ENCODE measurements at places on chromosomes 3 and 15.

DNA sequence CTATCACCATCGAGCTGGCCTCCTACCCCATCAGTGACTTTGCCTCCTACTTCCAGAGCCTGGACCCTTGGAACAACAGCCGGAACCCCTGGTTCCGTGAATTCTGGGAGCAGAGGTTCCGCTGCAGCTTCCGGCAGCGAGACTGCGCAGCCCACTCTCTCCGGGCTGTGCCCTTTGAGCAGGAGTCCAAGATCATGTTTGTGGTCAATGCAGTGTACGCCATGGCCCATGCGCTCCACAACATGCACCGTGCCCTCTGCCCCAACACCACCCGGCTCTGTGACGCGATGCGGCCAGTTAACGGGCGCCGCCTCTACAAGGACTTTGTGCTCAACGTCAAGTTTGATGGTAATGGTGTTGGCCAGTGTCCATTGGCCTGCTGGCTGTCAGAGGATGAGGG, 6.1 kb downstream of the GRM2 start:
- DNase-seq, result no peak

GRCh38 chr3:24100696-24101402, 155.8 kb downstream of the NR1D2 start:
- DNase-seq, result no peak

DNA sequence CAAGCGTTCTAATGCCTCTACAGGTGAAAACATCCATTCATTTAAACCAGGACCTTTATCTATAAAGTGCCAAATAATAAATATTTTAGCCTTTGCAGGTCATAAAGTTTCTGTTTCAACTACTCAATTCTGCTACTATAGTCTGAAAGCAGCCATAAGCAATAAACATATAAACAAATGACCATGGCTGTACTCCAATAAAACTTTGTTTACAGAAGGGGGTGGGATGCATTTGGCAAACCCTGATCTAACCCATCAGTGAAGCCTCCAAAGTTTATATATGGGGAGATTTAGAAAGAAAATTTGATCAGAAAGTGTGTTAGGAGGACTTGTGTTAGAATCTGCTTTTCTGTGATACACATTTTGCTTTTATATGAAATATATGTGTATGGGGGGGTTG, 161.3 kb downstream of the ZBTB20 start:
- no peak for DNase-seq

GRCh38 chr3:58668247-58668646, 1.7 kb upstream of the FAM3D start:
- no peak for DNase-seq
